ENCODE measurements at places on chromosomes 12 and 14. TPM values are rescaled to one million over a fixed set of nuclear protein-coding genes. Genes with fewer than 3 reads are reported as not detected.

DNA sequence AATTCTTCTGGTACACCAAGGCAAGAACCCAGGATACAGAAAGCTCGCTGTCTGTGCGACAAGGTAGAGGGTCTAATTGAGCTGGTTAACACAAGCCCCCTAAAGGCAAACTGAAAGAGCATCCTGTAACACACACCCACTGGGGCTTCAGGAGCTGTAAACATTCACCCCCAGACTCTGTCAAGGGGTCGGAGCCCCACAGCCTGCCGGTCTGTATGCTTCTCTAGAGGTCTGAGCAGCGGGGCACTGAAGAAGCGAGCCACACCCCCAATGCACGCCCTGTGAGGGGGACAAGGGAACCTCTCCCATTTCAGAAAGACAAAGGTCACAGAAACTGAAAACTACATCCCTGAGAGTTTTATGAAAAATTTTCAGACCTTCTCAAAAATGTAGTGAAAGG lies 1.3 kb upstream of the IPO8 start:
- H3K27ac ChIP-seq, result no peak overlapping the region
- peaks cover 6% of the 10 kb centered on the region for H3K27me3 ChIP-seq
- no peak overlapping the region for H3K4me3 ChIP-seq
- H3K4me1 ChIP-seq, result peaks cover 31% of the 10 kb centered on the region

GRCh38 chr14:74583689-74584434 lies 28.2 kb downstream of the LTBP2 start:
- peaks cover 13% of the 10 kb centered on the region for H3K4me1 ChIP-seq
- no peak overlapping the region for H3K4me3 ChIP-seq
- no peak overlapping the region for H3K27ac ChIP-seq
- peaks cover 2% of the 10 kb centered on the region for H3K36me3 ChIP-seq

Gene B3GNT4
- 0.76 TPM for total RNA-seq

DNA sequence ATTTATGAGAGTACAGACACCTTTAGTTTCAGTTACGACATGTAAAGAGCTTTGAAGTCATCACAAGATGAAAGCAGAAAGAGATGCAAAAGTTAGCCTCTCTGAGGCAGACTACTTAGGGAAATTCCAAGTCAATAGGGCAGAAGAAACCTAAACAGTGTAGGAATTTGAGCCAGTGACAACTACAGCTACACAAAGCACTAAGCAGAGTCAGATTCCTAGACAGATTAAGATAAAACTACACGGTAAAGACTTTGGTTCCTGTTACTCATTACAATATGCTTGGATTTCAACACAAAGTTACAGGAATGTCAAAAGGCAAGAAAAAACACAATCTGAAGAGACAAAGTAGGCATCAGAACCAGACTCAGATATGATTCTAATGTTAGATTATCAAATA lies 1302.3 kb downstream of the FSCB start:
- H3K4me1 ChIP-seq, result no peaks in the 10 kb centered on the region
- no peaks in the 10 kb centered on the region for H3K36me3 ChIP-seq
- no peaks in the 10 kb centered on the region for H3K27me3 ChIP-seq
- DNase-seq, result no peak

DNA sequence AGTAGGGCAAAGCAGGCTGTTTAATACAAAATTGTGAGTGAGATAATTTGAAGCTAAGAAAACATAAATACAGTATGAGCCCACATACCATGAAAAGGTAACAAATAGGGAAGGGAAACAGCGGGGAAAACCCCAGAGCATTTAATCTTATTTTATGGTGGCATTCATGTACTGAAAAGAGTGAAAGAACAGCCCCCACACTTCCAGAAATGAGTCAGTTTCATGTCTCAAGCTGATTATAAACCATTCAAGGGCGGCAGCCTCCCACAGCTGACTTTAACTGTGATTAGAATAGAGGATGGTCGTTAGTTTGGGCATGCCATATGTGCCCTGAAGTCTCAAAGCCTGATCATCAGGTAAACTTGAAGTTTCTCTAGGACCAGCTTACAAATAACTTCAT lies 64.5 kb downstream of the FOXG1 start:
- no peaks in the 10 kb centered on the region for H3K4me1 ChIP-seq
- H3K27me3 ChIP-seq, result no peaks in the 10 kb centered on the region
- no peak overlapping the region for H3K4me3 ChIP-seq
- no peak for DNase-seq
- no peaks in the 10 kb centered on the region for H3K36me3 ChIP-seq

GRCh38 chr12:99493197-99493596 lies 154.4 kb upstream of the GARIN6 start:
- H3K27ac ChIP-seq, result no peak overlapping the region
- no peak overlapping the region for H3K4me3 ChIP-seq
- no peaks in the 10 kb centered on the region for H3K4me1 ChIP-seq

GRCh38 chr12:116157845-116158267 lies 119.6 kb downstream of the MED13L start:
- peaks cover 2% of the 10 kb centered on the region for H3K36me3 ChIP-seq
- no peak for DNase-seq
- no peak overlapping the region for H3K4me3 ChIP-seq
- no peaks in the 10 kb centered on the region for H3K27me3 ChIP-seq
